Stimulated activated memory B cell treated with anti-CD40 and anti-IgM and Interleukin-4, amounts not matched to agents 10 μg/mL and 1 μg/mL and 100 μg/mL, for 72 hours (primary cell): ENCODE measurements at places on chromosomes 13 and 19.

- peak; percentile 79 for ATAC-seq
These were observed 48.0 kb downstream of the RFC3 start for GRCh38 chr13:33865945-33866344.

DNA sequence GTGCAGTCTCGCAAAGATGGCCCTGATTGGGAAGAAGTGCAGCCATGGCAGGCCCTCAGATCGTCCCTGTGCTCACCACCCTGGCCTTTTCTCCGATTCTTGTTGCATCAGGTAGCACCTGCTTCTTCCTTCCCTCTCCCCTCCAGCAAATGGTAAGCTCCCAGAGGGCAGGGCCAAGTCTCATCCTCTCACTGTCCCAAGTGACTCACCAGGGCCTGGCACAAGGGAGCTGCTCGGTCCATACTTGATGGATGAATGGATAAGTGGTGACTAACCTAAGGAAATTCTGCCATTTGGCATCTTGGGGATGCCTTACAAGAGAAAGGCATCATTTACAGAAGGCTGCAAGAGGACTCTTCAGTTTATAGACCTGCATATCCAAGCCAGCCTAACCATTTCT, 84.9 kb downstream of the ZIC5 start:
- ATAC-seq: no peak

- ATAC-seq: no peak
These were observed 2474.2 kb downstream of the PCDH9 start for GRCh38 chr13:64755961-64756360.

- ATAC-seq: no peak
These were observed 1584.2 kb upstream of the SLC10A2 start for GRCh38 chr13:104650431-104650830.

DNA sequence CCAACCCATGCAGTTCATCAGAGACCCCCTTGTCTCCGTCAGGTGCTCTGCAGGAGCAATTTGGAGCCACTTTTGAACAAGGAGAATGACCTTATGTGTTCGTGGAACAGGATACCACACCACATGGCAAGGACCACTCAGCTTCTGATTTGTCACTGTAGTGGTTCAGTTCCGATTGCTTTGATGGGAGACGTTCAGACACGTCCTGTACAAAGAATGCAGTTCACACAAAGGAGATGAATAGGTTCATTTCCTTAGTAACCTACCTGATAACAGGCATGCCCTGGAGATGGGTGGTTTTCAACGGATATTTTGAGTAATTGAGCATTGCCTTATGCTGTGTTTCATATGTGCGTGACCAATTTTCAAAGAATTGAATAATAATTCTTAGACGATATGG, 17.2 kb downstream of the FGF9 start:
- ATAC-seq: no peak

- no peak for ATAC-seq
These were observed 5.7 kb downstream of the SLC25A30 start for GRCh38 chr13:45412274-45413049.

DNA sequence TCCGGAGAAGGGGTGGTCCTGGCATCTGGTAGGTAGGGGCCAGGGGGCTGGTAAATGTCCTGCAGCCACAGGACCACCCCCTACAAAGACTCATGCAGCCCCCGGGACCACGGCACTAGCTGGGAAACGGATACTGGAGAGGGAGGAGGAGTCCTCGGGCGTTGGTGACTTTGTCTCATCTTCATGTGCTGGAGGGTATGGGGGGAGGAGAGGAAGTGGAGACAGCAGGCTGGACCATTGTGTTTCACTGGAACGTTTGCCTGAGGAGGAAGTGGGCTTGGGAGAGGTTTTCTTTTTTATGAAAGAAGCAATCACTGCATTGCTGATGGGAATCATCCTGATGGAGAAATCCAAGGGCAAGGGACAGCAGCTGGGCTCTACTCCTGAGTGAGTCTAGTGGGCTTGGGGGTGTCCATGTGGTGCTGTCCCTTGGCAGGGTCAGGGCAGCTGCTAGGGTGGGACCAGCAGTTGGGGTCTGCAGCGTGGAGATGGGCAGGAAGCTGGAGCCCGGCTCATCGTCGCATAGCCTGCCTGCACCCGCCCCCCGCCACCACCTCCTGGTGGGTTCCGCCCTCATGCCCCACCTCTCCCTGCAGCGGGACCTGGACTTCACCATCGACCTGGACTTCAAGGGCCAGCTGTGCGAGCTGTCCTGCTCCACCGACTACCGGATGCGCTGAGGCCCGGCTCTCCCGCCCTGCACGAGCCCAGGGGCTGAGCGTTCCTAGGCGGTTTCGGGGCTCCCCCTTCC, 1.7 kb upstream of the ADM5 start:
- ATAC-seq: no peak
